ENCODE measurements at places on chromosomes 7 and 10. TPM values are rescaled to one million over a fixed set of nuclear protein-coding genes. Genes with fewer than 3 reads are reported as not detected.

- DNase-seq: no peak
These were observed 279.4 kb downstream of the FZD1 start for GRCh38 chr7:91543646-91544045.

DNA sequence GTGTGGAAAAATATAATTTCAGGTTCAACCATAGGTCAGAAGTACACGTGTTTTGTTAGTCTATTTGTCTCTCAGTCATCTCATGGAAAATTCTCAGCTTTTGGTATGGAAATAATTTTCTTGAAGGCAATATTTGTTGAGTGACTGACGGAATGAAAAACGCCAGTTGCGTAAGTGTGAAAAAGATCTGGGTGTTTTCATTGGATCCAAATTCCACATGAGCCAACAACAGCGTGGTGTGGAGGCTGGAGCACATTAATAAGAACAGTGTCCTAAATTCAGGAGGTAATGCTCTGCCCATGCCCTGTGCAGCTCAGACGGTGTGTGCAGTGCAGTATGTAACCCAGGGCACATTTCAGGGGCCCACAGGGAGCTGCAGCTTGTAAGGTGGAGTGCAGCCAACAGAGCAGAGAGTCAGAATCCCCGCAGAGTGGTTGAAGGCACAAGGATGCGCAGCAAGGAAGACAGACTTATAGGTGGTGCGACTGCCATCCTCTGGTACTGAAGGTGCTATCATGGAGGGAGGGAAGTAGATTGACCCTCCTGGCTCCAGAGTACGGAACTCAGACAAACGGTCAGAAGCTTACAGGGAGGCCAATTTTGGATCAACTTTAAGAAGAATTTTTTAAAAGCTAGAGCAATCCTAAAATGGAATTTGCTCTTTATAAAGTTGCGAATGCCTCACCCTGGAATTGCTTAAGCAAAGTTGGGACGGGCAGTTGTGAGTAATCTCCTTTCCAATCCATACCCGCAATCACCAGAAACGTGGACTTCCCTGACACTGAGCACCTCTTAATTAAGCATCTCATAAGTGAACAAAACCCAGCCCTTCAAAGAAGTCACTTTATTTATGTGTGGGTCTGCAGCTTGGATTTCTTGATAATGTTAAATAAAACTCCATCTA is 38.0 kb downstream of the EGFR start:
- peak; percentile 90 for DNase-seq

The OR13A1 gene
- polyA plus RNA-seq: not detected

DNA sequence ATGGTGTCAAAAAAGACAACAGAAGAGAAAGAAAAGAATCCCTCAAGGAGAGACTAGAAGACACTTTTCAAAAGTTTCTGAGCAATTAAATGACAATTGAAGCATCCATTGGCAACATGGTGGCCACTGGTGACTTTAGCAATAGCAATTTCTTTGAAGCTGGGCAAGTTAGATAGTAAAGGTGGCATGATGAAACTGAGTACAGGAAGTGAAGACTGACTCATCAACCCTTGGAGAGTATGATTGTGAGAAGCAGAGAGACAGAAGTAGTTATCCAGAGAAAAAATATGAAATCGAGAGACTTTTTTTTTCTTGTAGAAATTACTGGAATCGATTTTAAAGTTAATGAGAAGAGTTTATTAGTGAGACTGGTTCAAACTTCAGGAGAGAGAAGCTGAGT is 52.5 kb downstream of the DGKB start:
- no peak for DNase-seq

The HOXA9 gene
- 16.0 TPM for polyA plus RNA-seq

- no peak for DNase-seq
These were observed 19.5 kb downstream of the AMZ1 start for GRCh38 chr7:2707481-2707880.

The RPEL1 gene
- not detected for polyA plus RNA-seq

DNA sequence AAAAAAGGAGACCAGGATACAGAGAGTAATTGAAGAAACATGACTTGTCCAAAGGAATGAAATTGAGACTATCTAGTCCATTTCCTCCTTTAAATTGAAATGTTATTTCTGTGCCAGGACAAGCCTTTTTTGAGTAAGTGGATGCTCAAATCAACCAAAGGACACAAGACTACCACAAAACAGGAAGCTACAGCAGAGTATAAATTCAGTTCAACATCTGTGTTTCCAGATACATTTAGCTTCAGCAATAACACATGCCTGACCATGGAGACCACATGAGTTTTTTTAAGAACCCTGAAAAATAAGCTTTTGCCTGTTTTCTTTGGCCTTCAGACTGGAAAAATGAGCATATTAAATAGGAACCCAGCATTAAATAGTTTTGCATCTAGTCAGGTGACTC is 707.5 kb downstream of the ZWINT start:
- no peak for DNase-seq

- no peak for DNase-seq
These were observed 39.1 kb downstream of the CDK1 start for GRCh38 chr10:60817398-60817805.

DNA sequence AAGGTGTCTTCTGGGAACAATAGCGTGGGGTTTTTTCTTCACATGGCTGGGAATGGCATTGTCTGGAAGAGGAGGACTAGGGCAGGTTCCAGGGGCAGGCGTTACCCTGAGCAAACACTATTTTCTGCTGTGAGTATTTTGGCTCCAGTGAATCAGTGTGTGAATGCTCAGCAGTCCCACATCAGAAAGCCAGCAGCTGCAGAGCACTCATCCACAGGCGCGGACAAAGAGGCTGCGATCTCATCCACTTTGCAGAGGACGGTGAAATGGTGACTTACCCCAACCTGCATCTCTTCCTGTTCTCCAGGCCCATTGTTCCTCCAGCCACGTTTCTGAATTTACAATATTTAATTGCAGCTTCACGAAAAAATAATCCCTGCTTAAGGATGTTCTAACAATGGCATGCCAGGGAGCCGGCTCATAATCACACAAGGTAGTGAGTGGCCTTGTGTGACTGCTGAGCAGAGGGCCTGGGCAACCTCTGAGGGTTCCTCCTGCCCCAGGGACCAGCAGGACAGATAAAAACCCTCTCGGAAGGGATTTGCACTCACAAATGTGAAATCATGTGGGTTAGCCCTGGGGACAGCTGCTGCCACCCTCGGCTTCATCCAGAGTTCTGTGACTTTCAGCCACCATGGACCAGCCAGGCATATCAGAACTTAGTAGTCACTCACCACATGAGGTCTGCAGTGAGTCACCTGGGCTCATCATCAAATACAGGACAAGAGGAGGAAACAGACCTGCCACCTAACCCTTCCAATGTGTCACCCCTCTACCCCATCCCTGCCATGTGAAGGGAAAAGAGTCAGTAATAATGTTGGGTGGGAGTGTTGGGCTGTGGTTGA is 65.0 kb upstream of the EN2 start:
- DNase-seq: no peak

Data from muscle of leg (tissue), 16 donors.